ENCODE measurements at places on chromosomes 7 and 10.

- no peak for ATAC-seq
Measured at GRCh38 chr7:41879403-41879802, 176.5 kb upstream of the INHBA start.

- ATAC-seq = no peak
Measured at GRCh38 chr7:33195264-33195663, 65.9 kb downstream of the BBS9 start.

GRCh38 chr7:2896131-2896530, 52.0 kb upstream of the GNA12 start:
- no peak for ATAC-seq

DNA sequence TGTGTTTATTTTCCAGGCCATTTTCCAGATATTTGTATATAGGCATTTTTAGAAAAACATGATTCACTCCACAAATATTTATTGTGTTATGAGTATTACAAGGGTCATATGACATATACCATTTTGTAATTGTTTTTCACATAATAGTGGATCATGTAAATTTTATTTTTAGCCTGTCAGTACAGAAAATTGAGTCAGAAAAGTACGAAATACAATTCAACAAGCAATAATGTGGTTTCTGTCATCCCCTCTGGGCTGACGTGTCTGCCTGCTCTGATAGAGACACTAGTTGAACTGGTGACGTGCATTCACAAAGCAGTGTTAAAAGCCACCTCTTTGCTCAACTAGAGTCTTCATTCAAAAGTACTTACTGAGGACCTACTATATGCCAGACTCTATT, 97.9 kb upstream of the STEAP1B start:
- no peak for ATAC-seq

GRCh38 chr7:7292608-7293007, 110.3 kb downstream of the C1GALT1 start:
- ATAC-seq = no peak

DNA sequence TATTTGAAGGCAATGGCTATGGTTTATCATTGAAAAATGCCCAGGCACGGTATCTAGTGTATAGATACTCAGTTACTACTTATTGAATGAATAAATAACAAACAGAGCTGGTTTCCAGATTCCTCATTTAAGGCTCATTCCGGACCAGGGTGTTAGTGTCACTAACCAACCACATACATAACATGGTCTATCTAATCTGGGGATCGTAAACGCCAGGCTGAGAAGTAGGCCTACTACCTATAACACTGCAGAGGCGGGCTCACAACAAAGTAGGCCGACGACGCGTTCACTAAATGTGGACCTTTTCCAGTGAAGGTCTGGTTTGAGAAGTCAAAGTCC, 423 bp downstream of the LSM5 start:
- no peak for ATAC-seq

DNA sequence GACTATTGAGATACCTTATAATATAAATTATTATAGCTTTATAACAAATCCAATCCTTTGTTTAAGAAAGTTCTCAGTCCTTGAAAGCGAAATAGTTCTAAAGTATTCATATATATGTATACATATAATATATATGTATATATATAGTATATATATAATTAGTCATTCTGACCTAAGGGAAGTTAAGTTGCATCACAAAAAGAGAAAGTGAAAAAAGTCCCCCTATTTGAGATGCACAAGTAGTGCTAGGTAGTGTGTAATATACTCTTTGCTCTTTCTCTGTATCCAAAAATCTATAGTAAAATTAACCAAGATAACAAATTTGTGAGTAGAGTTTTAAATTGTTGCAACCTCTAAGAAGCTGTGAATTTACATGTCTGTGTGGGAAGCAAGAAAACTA, 13.3 kb upstream of the IFIT1B start:
- no peak for ATAC-seq

- ATAC-seq = no peak
Measured at GRCh38 chr7:70833726-70834125, 298.2 kb upstream of the GALNT17 start.

DNA sequence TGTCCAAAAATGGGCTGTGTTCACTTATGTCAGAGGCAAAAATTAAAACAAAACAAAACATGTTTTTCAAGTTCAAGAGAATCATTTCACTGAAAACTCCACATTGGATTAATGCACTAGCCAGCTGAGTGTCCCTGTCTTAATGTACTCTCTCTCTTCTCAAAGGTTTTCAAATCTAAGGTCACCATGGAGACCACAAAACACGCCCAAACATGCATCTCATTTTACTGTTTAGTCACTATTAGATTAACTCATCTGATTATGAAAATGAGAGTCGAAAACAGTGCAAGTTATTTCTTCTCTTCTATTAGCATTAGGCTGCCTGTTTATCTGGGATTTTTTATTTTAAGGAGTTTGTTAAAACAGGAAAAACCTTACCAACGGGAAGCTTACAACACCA, 70.8 kb upstream of the ASAH2 start:
- ATAC-seq = no peak

GRCh38 chr10:87782721-87783120, 35.3 kb downstream of the ATAD1 start:
- ATAC-seq = no peak

DNA sequence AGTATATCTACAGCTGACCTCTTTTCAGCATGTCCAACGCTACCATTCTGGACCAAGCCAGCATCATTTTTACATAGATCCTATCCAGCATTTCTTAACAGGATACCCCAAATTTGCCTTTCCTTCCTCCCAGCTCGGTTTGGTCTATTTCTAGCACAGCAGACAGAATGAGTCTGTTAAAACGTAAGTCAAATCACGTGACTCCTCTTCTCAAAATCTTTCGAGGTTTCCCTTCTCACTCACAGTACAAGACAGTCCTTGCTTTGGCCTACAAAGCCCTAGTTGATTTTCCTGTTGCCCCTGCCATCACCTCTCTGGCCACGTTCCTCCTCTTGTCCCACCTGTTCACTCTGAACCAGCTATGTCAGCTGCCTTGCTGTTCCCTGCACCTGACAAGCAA, 711.7 kb downstream of the SORCS3 start:
- ATAC-seq = no peak

DNA sequence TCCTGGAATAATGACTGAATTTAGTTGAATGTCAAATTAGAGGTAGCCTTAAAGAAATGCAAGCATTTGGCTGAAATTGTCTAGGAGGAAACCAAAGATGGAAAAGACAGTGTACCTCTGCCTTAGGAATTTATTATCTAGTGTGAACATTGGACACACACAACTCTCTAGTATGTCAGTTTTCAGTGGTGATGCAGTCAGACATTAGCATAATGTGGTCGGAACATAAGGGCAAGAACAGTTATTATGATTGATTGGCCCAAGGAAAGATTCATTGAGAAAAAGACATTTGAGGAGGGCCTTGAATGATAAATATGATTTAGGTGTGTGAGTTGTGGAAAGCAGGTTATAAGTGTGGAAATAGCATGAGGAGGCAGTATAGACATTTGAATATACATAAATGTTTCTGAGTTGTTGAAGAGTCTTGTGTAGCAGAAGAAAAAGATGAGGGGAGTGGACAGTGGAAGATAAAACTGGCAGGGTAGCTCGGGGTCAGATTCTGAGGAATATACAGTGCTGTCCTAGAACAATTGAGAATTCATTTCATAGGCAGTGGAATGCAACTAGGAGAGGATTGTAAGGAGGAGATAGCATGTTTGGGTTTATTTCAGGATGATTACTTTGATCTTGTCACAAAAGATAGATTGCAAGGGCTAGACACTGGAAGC, 414.7 kb downstream of the SUGCT start:
- ATAC-seq = no peak

- ATAC-seq = no peak
Measured at GRCh38 chr7:129273936-129274335, 49.1 kb downstream of the AHCYL2 start.

GRCh38 chr10:63711867-63712716, 190.9 kb downstream of the REEP3 start:
- no peak for ATAC-seq

DNA sequence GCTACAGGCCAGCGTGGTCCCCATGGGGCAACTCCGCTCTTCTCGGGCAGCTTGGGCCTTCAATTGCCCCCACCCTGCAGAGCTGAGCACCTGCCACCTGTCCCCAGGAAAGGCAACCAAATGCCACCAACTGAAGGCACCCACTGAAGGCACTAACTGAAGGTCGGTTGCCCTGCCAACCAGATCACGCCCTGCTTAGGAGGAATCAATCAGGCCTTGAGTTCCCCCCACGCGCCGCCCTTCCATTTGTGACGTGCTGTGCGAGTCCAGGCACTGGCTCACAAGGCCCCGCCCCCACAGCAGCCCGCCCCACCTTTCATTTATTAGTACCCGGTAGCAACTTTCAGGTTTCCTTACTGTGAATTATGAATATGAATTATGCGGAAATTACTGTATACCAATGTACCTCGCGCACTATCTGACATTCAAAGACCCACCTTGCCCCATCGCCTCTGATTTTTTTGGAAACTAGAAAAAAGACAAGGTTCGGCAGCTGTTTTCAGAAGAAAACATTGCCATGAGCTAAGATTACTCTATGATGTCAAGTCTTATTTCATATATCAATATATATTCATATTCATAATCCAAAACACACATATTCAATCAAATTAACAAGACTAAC, 83.6 kb upstream of the ABI1 start:
- ATAC-seq = no peak

- ATAC-seq = no peak
Measured at GRCh38 chr10:110706690-110707098, 62.6 kb downstream of the RBM20 start.

DNA sequence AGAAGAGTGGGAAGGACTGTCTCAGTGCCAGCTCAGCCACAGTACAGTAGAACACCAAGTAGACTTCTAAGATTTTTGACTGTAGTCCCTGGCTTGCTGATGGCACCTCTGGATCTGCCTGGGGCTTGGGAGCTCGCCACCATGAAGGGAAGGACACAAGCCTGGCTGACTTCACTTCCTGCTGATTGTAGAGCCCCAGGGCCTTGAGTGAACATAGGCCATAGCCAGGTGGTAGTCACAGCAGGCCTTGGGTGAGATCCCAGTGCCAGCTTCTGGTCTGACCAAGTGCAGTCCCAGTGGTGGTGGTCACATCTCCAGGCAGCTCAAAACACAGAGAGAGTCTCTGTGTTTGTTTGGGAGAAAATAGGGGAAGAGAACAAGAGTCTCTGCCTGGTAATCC, 57.6 kb upstream of the HBP1 start:
- ATAC-seq = no peak

DNA sequence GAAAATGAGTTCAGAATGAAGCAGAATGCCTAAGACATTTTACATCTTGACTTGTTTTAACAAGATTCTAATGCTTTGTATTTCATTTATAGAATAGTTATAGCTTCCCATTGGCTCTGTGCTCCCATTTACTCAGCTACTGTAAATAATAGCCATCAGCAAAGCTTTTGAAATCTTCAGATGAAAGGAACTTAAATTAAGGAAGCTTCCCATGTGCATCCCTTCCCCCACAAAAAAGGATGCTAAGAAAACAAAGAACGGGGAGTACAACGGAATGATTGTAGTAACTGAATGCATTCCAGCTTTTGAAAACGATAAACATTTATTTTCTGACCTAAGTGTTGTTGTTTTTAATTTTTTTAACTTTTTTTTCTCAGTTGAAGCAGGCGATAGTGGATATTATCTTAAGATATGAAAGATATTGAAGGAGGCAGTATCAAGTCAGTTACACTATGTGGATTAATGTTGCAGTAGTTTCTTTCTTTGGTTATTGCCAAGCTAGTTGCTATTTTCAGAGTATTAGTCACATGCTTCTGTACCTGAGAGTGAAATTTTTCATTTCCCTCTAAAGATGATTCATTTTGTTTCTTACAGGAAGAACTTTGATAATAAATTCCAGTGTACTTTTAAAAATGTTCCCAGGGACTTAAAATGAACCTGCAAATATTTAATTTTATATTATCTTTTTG, 129.2 kb downstream of the KCND2 start:
- no peak for ATAC-seq

DNA sequence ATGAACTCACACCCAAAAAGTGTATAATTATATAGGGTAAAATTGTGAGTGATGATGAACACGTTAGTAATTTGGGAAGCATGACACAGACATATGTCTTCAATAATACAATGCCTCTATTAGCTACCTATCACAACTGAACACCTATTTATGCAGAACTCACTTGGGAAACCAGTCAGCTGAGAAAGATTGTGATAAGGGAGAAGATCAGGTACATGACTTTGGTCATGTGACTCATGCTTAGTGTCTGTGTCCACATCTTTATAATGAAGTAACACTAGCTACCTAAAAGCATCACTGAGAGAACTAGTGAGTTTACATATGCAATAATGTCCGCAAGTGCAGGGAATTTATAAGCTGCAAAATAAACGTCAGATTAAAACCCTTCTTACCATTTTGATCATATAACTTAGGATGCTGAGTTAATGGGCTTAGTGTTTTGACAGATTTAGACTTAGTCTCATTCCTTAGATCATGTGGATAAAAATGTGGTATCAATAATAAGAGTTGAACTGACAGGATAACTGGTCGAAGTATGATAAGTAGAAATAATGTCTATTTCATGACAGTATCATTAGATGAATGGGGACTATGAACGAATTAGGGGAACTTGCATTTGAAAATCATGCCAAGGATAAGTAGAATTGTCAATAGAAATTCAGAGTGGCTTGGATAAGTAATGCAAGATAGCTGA, 11.6 kb downstream of the VWDE start:
- ATAC-seq = no peak

GRCh38 chr7:24129597-24129996, 154.4 kb upstream of the NPY start:
- no peak for ATAC-seq
